ENCODE measurements at places on chromosomes 7 and 10.

DNA sequence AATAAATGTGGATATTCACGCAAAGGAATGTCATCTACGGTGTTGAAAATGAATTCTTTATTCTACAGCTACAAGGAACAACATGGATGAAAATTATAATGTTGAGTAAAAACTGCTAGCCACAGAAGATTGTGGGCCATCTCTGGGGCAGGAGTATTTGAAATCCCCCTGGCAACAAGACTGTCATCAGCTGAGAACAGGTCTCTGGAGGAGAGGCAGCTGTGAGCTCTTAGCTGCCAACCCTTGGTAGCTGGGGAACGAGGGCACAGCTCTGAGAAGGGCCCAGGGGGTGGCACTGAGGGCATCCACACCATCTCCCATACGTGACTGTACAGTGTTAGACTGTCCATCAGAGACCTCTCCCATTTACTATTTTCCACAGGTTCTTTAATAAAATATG is 340.1 kb upstream of the MGMT start:
- DNase-seq = no peak

DNA sequence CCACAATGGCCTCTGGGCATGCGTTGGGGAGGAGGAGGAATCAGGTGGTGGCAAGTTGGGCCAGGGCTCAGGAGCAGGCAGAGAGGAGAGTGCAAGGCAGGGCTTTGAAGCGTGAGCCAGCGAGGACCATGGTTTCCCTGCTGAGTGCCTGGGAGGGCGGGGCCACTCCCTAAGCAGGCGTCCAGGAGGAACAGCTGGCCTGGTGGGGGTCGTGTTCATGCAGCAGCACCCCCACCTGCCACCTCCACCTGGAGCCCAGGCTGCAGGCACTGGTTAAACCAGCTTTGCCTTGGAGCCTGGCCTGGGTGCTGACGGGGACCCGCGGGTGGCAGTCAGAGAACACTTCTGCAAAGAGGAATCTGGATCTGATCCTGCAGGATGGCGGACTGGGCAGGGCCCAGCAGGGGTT is 24.2 kb upstream of the AQP1 start:
- DNase-seq = no peak

DNA sequence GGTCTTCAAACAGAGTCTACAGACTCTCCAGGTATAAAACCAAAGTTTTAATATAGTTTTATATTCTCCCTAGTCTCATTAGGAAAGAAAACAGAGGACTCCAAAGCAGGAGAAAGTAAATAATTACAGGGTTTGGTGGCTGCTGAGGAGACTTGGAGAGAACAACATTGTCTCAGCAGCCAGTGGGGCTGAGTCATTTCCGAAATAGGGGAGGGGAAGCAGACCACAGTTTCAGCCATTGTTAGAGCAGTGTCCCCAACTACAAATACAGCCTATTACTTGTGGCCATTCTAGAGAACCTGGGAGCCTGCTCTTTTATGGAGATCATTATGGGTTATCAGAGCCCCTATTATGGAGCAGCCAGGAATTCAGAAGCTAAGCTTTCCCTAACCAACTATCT is 44.2 kb upstream of the A1CF start:
- DNase-seq = no peak

GRCh38 chr10:107548301-107548700 is 383.8 kb upstream of the SORCS1 start:
- DNase-seq = no peak

- DNase-seq = no peak
Measured at GRCh38 chr7:120030876-120031275, 242.1 kb upstream of the KCND2 start.

GRCh38 chr7:47647181-47647917 is 65.4 kb upstream of the TNS3 start:
- DNase-seq = no peak

- no peak for DNase-seq
Measured at GRCh38 chr10:98020254-98020653, 10.2 kb downstream of the CRTAC1 start.

DNA sequence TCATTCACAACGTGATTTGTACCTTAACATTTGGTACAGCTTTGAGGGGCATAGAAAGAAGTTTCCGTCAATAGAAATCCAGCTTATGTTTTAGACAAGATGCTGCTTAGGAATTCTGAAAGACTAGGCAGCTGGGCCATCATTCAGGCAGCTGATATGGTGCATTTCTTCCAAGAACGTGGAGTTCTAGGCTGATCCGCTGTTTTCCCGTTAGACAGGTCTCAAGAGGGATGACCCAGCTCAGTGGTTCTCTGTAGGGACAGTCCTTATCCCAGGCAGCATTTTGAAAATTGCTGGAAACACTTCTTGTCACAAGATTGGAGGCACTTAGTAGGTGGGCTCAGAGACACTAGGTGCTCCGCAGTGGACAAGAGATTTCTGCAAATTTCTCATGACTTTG is 242.7 kb upstream of the FOXK1 start:
- no peak for DNase-seq

- DNase-seq = no peak
Measured at GRCh38 chr10:75126277-75126676, 14.8 kb downstream of the SAMD8 start.

- DNase-seq = no peak
Measured at GRCh38 chr7:49389871-49390479, 383.5 kb upstream of the VWC2 start.

- DNase-seq = peak; percentile 76
Measured at GRCh38 chr10:125120053-125120710, 40.2 kb downstream of the CTBP2 start.

DNA sequence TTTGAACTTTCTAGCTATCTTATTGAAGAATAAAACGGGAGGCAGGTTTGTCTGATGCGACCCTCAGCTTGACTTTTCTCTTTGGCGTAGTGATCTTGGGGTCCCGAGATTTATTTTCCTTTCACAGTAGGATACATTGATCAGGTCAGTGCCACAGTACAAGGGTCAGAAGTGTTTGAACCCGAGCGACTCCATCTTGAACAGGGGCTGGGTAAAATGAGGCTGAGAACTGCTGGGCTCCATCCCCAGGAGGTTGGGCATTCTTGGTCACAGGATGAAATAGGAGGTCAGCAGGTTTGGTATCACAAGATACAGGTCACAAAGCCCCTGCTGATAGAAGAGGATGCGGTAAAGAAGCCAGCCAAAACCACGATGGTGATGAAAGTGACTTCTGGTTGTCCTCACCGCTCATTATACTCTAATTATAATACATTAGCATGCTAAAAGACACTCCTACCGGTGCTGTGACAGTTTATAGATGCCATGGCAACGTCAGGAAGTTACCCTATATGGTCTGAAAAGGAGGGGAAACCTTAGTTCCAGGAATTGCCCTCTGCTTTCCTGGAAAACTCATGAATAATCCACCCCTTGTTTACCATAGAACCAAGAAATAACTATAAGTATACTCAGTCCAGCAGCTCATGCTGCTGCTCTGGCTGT is 3.0 kb upstream of the TECPR1 start:
- DNase-seq = no peak

DNA sequence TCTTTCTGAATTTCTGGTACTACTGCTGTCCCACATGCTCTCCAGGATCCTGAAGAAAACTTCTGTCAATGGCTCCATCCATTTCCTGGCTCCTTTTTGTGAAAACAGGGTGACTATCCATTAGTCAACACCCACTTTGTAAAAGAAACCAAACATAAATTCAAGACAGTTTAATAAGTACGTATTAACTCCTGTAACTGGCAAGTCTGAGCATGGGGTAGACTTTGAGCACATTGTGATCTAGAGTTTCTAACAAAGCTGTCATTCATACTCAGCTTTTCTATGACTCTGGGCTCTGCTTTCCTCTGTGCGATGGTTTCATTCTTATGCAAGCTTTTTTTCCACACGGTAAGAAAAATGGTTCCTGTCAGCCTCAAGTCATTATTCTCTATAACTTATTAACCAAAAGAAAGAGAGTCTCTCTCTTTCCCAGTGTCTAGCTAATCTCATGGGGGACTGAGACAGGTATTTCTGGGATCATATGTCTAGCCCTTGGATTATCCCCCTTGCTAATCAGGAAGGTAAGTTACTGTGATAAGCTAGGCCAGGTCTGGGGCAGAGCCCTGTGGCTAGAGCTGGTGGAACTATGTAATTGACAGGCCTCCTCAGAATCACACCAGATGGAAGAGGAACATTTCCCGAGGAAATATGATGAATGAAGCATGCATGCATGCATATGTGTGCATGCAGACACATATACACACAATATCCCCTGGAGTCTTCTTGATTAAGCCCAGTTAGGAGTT is 98.5 kb downstream of the GNAI1 start:
- DNase-seq = no peak

- DNase-seq = no peak
Measured at GRCh38 chr7:149824301-149824741, 13.9 kb upstream of the ZNF862 start.

GRCh38 chr7:74074770-74075169 is 8.8 kb upstream of the LIMK1 start:
- DNase-seq = no peak

GRCh38 chr7:120337308-120337907 is 64.4 kb downstream of the KCND2 start:
- peak; percentile 0 for DNase-seq

DNA sequence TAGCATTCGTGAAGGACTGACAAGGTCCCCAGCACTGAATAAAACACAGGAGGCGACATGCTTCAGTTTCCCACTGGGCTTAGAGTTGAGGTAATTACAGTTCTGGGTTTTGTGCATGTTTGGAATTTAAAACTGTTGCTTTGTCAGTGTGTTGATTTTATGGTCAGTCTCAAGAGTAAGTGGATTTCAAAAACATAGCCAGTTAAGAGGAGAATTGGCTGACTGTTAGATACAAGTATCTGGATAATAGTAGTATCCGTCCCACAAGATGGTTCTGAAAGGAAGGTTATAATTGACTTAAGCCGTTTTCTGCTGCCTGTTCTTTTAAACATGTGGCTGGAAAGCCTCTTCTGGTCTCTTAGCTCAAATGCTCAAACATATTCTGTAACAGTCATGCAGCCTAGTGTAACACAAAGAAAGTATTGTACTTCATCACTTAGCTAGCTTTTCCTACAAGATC is 170.9 kb downstream of the POLR1F start:
- DNase-seq = peak; percentile 12

GRCh38 chr10:72875250-72876055 is 18.1 kb upstream of the OIT3 start:
- DNase-seq = peak; percentile 40

- no peak for DNase-seq
Measured at GRCh38 chr7:97846945-97847344, 25.3 kb downstream of the ASNS start.

- peak; percentile 45 for DNase-seq
Measured at GRCh38 chr7:80294346-80294745, 159.7 kb downstream of the GNAI1 start.

DNA sequence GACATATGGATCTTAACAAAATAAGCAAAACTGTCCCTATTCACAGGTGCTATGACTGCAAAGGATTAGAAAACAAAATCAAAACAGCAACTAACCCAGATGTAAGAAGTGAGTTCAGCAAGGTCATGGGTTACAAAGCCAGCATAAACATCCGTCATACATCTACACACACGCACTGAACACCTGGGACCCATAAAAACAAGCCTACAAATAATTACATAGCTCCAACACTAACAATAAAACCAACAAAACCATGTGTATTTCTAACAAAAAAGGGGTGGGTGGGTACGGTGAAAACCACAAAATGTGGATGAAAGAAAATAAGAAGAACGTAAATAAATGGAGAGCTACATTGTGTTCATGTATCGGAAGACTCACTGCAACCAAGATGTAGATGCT is 256.8 kb downstream of the ELFN1 start:
- no peak for DNase-seq

GRCh38 chr10:63718421-63718820 is 197.2 kb downstream of the REEP3 start:
- no peak for DNase-seq

GRCh38 chr10:29749150-29749549 is 114.4 kb upstream of the SVIL start:
- no peak for DNase-seq

GRCh38 chr7:82700741-82701140 is 257.2 kb upstream of the CACNA2D1 start:
- DNase-seq = no peak

- no peak for DNase-seq
Measured at GRCh38 chr7:78153285-78153684, 354.7 kb downstream of the PHTF2 start.

- peak; percentile 4 for DNase-seq
Measured at GRCh38 chr10:82969405-82969804, 1094.4 kb downstream of the NRG3 start.

DNA sequence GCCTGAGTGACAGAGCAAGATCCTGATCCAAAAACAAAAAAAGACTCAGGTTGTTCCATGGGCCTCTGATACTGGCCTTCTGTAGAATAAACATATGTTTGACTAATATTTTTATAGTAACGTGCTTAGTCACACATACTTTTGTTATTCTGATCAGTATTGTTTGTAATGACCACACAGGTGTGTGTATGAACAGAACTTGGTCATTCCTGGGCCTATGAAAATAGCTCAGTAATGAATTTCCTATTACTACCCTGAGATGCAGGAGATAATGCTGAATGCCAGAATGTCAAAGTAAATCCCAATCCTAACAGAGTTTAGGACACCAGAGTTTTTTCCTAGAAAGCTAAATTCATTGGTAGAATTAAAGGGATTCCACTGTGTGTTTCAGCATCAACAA is 108.7 kb downstream of the DOCK4 start:
- DNase-seq = no peak

DNA sequence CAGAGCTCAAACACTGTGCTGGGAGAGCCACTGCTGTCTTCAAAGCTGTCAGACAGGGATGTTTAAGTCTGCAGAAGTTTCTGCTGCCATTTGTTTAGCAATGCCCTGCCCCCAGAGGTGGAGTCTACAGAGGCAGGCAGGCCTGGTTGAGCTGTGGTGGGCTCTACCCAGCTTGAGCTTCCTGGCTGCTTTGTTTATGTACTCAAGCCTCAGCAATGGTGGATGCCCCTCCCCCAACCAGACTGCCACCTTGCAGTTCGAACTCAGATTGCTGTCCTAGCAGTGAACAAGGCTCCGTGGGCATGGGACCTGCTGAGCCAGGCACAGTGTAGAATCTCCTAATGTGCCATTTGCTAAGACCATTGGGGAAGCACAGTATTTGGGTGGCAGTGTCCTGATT is 4.6 kb upstream of the CYP2C19 start:
- DNase-seq = no peak

- DNase-seq = peak; percentile 38
Measured at GRCh38 chr10:114548662-114549061, 109.4 kb downstream of the ABLIM1 start.

Data from EL (cell line).